T-cell (primary cell): ENCODE measurements at places on chromosomes 16 and 17.

DNA sequence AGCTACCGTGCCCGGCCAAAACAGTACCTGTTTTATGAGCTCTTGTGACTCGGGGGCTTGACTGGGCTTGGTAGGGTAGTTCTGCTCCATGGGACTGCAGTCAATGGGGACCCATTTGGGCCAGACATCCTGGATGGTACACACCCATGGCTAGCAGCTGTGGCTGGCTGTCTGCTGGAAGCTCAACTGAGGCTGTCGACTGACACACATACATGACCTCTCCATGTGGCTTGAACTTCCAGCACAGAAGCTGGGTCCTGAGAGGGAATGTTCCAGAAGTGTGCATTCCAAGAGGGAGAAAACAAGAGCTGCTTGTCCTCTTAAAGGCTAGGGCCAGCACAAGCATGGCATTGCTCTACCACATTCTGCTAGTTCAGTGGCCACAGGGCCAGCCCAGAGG, 14.9 kb upstream of the NKD1 start:
- DNase-seq = no peak

DNA sequence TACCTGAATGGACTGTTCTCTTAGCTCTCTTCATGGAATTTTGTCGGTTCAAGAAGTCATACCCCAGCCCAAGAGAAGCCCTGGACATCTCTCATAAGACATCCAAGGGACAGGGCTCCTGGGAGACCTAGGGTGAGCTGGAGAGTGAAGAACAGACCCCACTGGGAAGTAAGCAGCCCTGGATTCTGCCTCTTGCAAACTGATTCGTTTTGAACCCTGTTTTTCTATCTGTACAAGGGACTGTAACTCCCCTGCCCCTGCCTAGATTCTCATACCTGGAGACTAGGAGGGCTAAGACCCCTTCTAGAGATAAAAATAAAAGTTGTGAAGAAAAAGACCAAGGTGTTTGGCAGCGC, 449 bp downstream of the CCL3L1 start:
- DNase-seq = no peak

GRCh38 chr16:71472051-71472450, 10.0 kb upstream of the ZNF23 start:
- no peak for DNase-seq

GRCh38 chr16:4529085-4530060, 9.2 kb downstream of the CDIP1 start:
- DNase-seq = no peak
